ENCODE measurements at places on chromosomes 5 and 9.

GRCh38 chr9:134225186-134225585 lies 60.8 kb upstream of the RNU6ATAC start:
- no peak for ATAC-seq

DNA sequence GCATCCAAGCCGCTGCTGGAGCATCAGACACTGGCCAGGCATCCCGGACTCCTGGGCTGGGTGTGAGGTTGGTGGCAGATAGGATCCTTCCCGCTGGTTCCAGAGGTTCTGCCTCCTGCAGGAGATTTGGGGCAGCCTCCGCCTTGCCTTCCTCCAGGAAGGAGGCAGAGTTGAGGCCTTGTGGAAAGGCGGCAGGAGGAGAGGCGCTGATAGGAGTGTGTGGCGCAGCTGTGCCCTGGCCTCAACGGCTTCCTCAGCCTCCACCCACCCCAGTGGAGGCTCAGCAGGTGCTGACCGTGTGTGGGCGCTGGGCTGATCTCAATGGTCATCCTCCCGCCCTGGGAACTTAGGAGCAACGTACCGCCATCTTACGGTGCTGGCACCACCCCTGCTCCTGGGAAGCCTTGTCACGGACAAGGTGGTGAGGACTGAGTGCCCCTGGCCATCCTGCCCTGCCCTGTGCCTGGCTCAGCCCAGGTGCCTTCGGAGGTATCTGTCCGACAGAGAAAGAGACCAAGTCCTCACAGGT lies 10.2 kb downstream of the NCS1 start:
- no peak for ATAC-seq

GRCh38 chr9:84822589-84823233 lies 153.2 kb downstream of the NTRK2 start:
- no peak for ATAC-seq

DNA sequence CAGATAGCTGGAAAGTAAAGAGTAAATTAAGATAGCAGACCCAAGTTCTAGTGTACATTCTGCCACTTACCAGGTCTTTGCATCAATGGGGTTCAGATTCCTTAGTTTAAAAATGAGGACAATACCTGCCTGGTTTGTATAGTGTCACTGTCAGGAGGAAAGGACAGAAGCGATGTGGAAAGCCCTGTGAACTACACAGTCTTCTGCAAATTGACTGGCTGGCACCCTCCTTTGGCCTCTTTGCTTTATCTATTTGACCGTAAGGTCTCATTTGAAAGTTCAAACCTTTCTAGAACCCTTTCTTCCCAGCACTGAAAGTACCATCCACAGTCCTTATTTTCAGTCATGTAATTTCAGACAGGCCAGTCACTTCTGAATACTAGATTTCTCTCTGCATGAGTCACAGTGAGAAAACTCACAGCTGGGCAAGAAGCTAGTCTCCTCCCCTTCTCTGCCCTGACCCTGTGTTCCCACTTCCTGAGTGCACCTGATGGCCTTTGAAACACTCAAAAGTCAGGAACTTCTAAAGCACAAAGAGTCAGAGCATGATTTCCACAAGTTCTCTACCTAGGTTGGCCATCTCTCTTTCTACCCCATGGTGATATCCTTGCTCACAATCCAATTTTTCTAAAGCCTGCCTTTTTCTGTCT lies 91.3 kb upstream of the RASEF start:
- ATAC-seq = no peak

DNA sequence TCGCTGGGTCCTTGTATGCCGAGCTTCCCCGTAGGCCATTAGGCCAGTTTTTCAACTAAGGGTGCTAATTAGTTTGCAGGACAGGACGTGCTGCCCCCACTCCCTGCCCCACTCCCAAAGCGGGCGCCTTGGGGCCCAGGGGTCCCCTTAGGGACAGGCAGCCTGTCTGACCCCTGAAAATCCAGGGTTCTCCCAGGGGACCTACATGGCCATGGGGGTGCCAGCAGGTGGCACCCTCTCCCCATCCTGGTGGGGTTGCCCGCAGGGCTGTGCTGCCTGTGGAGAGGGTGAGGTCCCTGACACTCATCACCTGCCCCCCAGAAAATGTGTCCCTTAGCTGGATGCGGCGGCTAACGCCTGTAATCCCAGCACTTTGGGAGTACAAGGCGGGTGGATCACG lies 8.5 kb upstream of the CCDC187 start:
- ATAC-seq = no peak

DNA sequence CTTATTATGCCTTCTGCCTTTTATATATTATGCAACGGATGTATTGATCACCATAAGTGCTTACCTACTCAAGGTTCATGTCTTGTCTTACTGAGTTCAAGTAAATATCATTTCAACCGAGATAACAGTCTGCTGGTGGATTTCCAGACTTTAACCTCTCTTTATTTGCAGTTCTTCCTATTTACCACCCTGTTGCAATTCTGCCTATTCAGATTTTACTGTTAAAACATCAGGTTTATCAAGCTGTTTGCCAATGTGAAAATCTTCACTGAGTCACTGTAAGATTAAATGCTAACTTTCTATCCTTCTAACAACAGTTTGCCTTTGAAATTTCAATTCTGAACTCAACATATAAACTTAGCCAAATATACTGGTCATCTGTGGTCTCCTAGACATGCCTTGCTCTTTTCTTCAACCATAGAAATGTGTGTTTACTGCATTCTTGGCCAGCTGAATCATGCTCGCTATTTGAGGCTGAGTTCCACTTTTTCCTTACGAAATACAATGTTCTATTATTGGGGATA lies 471.7 kb upstream of the RORB start:
- ATAC-seq = no peak

DNA sequence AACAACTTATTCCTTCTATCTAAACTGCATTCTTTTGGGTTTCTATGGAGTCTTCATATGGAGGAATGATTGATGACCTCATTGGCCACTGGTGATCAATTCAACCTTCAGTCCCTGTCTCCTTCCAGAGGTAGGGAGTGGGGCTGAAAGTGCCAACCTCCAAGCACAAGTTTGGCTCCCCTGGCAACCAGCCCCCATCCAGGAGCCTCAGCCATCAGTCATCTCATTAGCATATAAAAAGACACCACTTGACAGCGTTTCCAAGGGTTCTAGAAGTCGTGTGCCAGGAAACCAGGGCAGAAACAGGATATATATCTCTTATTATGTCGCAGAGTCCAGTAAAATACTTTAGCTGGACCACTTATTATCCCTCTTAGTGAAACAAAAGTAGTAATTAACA lies 9.8 kb downstream of the SLC31A2 start:
- no peak for ATAC-seq

DNA sequence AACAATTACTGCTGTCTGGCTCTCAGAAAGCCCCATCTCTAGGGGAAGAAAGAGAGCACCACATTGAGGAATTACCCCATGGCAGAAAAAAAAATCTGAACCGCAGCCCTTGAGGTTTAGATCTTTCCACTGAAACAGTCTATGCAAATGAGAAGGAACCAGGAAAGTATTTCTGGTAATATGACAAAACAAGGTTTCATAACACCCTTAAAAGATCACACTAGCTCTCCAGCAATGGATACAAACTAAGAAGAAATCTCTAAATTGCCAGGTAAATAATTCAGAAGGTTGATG lies 427.1 kb downstream of the PRELID2 start:
- ATAC-seq = no peak

- no peak for ATAC-seq
Observed at GRCh38 chr5:156119692-156120091, 207.3 kb upstream of the SGCD start.

DNA sequence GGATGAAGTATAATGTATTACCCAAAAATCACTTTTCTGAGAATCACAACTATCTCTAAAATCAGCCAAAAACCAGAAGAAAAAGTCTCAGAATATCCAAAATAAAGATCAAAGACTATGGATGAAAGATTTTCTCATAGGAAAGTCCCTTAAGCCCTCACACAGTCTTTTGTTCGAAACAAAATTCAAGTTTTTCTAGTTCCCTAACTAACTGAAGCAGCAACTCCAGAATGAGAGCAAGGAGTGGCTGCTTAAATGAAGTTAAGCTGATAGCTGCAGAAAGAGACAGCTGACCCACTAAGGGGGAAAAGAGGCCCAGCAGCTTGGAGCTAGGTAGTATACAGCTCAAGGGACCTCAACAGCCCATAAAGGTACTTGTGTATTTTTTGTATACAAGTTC lies 8.4 kb downstream of the ZBTB5 start:
- ATAC-seq = no peak

GRCh38 chr5:64603676-64604075 lies 86.6 kb upstream of the SHISAL2B start:
- no peak for ATAC-seq

GRCh38 chr9:120928483-120929228 lies 2.1 kb upstream of the TRAF1 start:
- peak; percentile 58 for ATAC-seq

DNA sequence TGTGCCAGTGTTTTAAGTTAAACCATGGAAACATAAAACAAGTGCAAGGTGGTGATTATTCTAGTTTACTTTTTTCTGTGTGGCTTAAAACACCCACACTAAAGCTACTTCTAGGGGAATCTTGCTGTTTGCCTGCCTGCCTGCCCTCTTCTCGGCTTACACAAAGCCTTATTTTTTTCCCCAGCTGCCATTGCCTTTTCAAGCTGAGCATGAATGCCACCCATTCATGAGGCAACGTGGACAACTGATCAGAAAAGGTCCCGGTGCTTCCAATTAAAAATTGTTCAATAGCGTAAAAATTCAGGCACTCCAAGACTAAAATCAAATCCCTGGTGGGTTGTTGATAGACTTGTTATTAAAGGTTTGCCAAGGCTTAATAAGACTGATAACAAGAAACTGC lies 401.4 kb downstream of the TMEM161B start:
- ATAC-seq = no peak

- ATAC-seq = no peak
Observed at GRCh38 chr9:112137066-112137465, 38.0 kb downstream of the SUSD1 start.

- ATAC-seq = no peak
Observed at GRCh38 chr9:2066312-2067273, 51.4 kb downstream of the SMARCA2 start.

DNA sequence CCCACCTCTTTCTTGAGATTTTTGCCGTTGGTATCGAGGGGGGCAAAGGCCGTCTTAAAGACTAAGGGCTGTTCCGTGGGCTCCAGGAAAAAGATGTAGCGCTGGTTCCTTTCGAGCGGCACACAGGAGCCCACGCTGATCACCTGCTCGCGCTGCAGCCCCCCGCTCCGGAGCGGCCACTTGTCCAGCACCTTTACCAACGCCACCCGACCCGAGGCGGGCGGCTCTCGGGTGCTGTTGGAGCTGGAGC lies 781 bp downstream of the NRG2 start:
- ATAC-seq = no peak

- peak; percentile 84 for ATAC-seq
Observed at GRCh38 chr5:112878760-112879159, 17.7 kb downstream of the SRP19 start.

DNA sequence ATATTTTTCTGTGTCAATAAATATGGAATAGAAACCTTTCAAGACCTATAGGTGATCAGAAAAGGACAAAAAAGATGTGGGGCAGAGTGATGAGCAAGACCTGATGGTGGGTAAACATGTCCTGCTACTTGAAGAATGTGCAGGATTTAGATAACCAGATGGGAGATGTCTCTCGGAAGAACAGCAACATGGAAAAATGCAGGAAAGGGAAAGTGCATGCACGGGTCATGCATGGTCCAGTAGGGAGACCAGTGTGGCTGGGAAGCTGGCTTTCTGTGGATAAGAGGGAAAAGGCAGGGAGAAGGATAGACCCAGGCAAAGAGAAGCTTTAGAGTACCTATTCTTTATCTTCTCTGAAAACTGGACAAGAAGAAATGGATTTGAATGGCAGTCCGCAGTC lies 7.1 kb upstream of the CAST start:
- ATAC-seq = no peak

- ATAC-seq = no peak
Observed at GRCh38 chr5:59873113-59873512, 20.4 kb downstream of the PDE4D start.

DNA sequence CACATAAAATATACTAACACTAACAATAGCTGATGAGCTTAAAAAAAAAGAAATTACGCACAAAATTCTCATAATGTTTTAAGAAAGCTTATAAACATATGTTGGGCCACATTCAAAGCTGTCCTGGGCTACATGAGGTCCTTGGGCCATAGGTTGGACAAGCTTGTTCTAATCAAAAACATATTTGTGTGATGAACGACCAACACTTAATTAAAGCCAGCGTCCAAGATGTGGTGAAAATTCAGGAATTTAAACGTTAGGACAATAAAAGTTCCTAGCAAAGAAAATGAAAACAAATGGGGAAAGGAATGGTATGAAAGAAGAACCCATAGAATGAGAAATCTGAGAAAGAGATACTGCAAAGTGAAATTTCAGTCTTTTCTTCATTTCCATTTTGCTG lies 429.6 kb upstream of the DMAC1 start:
- no peak for ATAC-seq
